ENCODE measurements at places on chromosomes 7 and 10.

- DNase-seq, result no peak
Observed at GRCh38 chr7:93558705-93559614, 15.6 kb downstream of the CALCR start.

GRCh38 chr7:149281508-149282330 is 19.7 kb downstream of the ZNF783 start:
- no peak for DNase-seq

- peak; percentile 35 for DNase-seq
Observed at GRCh38 chr7:81516898-81517297, 252.9 kb downstream of the HGF start.

GRCh38 chr7:103292122-103292521 is 5.1 kb upstream of the PMPCB start:
- DNase-seq, result no peak

- DNase-seq, result no peak
Observed at GRCh38 chr7:43625980-43626379, 43.1 kb downstream of the STK17A start.

DNA sequence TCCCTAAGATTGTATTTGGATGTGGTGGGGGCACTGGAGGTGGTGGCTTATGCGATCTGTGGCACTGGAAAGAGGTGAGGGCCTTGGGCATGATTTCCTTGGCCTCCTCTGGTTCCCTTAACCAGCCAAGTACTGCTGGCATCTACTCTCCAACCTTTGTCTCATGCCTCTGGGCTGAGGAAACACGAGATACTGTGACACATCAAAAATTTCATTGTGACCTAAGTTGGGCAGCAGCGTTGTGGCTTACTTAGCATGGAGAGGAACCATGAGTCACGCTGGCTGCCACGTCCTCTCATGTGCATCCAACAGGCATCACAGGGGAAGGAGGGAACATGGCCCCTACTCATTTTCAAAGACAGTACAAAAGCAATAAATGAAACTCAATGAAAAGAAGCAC is 29.7 kb upstream of the GSDME start:
- DNase-seq, result peak; percentile 92

GRCh38 chr10:64039198-64039597 is 518.0 kb downstream of the REEP3 start:
- no peak for DNase-seq

- no peak for DNase-seq
Observed at GRCh38 chr10:121063744-121064143, 212.6 kb downstream of the WDR11 start.

DNA sequence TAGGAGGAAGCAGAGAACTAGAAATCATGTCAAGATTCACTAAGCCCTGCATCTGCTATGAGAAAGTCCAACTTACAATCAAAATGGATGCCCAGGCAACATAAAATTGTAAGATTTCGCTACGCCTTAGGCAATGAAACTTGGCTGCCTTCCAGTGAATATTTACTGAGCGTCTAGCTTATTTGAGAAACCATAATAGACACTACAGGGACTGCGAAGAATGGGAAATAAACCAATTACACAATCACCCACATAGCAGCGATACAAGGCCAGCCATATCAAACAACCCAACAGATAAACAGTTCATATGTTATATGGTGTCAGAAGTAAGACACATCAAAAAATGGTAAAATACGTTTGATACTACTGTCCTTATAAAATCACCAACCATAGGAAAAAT is 545.0 kb upstream of the C7orf33 start:
- DNase-seq, result no peak

GRCh38 chr7:105185290-105186010 is 171.4 kb downstream of the KMT2E start:
- no peak for DNase-seq

- DNase-seq, result no peak
Observed at GRCh38 chr10:99369551-99369950, 40.4 kb downstream of the CNNM1 start.

DNA sequence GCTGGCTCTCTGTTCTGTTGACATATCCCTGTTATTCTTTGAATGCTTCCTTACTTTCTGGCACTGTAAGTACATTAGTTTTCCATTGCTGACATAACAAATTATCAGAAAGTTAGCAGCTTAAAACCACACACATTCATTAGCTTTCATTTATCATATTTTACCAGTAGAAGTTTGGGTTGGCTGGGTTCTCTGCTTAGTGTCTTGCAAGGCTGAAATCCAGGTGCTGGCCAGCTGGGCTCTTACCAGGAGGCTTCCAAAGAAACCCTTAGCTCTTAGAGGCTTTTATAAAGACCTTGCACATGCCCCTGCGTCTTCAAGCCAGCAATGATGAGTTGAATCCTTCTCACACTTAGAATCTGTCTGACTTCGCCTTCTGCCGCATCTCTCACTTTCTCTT is 160.6 kb downstream of the MLLT10 start:
- DNase-seq, result no peak

DNA sequence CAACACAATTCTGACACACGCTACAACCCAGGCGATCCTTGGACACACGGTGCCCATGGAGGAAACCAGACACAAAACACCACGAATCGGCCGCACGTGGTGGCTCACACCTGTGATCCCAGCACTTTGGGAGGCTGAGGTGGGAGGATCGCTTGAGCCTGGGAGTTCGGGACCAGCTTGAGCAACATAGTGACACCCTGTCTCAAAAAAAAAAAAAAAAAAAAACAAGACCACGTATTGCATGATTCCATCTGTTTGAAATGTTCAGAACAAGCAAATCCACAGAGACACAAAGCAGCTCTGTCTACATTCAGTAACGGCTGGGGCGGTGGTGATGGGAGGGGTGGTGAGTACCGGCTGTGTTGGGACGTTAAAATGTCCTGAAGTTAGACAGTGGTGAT is 25.2 kb downstream of the ADAP1 start:
- DNase-seq, result no peak

GRCh38 chr10:19979628-19980027 is 163.4 kb downstream of the PLXDC2 start:
- DNase-seq, result no peak

DNA sequence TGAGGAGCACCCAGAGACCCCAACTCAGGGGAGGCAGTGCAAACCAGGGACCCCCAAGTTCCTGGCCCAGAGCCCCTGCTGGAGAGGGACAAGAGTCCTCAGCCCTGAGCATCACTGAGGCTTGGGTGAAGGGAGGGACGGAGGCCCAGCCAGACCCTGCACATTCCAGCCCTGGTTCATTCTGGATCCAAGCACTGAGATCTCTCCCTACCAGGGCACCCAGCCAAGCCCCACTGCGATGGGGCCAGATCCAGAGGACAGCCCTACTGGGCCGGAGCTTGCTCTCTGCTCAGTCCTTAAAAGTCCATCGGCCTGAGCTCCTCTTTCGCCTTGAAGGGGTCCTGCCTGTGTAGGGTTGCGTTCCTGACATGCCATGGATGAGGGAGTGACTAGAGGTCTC is 40.5 kb upstream of the RABGEF1 start:
- DNase-seq, result no peak

DNA sequence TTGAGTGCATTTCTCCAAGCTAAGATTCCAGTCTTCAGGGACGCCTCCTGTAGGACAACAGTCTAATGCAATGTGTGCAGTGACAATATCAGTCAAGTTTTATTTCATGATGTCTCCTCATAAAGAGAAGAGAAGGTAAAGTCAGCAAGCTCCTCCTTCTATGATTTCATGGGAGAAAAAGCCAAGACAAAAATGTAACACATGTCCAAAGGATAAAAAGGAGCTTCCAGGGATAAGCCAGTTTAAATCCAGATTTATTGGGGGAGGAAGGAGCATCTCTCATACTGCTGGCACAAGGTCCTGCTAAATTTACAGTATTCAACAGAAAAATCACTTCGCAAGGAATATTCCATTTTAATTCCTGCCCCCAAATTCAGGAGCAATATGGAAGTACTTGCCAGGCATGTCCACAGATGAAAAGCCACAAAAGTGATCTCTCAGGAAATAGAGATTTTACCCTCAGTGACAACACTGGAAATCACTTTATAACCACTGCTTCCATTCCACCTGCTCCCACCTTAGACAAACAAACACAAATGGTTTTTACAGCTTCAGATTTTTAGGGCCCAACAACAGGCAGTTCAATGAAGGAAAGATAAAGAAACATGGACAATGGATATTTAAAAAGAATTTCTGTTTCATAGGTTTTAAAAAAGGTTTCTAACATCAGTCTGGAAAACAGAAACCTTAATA is 677.5 kb upstream of the C7orf33 start:
- DNase-seq, result no peak

DNA sequence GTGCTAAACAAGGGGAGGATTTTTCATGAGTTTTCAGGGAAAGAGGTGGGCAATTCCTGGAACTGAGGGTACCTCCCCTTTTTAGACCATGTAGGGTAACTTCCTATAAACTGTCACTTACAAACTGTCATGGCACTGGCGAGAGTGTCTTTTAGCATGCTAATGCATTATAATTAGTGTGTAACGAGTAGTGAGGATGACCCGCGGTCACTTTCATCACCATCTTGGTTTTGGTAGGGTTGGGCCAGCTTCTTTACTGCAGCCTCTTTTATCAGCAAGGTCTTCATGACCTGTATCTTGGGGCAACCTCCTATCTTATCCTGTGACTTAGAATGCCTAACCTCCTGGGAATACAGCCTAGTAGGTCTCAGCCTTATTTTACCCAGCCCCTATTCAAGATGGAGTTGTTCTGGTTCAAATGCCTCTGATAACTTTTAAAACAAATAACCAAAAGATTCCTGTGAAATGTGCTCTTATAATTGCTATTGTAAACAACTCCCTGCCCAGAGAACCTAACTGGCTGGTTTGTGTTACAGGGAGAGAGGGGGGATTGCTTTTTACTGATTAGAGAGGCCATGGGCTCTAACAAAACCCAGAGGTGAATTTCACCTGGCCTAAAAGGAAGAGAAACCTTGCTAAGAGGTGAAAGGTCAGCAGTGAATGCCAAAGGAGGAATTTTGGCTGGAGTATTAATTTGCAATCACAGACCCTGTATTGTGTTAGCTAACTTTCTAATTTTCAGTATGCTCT is 64.3 kb downstream of the EEPD1 start:
- DNase-seq, result no peak

DNA sequence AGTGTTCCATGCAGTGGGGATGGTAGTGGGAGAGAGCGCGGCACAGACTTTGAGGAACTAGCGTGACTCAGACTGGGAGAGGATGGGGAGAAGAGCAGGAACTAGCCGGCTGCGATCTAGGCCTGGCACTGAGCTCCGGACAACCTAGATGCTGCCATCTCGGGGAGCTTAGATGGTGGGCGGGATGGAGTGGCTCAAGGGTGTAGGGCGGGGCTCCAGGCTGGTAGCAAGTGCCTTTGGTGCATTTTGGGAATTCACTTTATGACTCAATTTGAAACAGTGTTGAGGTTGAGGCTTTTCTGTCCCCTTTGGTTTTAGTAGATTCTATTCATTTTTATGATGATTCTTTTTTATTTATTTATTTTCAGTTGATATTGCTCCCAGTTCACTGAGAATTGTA is 185.3 kb upstream of the GPR26 start:
- DNase-seq, result no peak

- no peak for DNase-seq
Observed at GRCh38 chr10:79585870-79586527, 24.7 kb upstream of the SFTPA1 start.

- no peak for DNase-seq
Observed at GRCh38 chr10:79017882-79018520, 50.8 kb upstream of the ZMIZ1 start.

DNA sequence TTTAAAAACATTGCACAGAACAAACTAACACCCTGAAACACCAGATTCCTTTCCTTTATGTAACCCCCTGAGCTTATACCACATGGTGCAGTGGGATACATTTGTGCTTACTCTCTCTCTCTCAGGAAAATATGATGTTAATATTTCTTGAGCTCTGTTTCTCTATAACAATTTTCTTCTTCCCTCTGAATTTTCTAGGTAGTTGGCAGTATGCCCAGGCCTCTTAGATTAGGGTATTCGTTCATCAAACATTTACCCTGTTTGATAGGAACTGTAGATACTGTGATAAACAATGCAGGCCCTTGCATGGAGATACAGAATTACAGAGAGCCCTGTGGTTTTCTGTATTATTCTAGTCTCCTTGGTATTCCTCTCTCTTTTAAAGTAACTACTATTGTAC is 567.8 kb downstream of the IPMK start:
- DNase-seq, result peak; percentile 29

DNA sequence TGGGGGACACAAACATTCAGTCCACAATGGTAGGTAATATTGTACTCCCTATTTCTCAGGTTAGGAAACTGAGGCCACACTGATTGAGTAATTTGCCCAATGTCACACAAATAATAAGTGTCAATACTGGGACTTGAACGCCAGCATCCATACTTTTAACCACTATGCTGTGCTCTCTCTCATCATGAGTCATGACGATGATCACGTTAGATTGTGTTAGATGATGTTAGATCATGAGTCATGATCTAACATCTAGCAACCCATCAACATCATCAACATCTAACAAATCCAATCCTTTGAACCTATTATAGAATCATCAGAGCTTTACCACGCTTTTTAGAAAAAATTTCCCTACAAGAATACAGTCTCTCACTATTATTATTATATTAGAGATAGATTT is 28.1 kb upstream of the HERPUD2 start:
- DNase-seq, result no peak

DNA sequence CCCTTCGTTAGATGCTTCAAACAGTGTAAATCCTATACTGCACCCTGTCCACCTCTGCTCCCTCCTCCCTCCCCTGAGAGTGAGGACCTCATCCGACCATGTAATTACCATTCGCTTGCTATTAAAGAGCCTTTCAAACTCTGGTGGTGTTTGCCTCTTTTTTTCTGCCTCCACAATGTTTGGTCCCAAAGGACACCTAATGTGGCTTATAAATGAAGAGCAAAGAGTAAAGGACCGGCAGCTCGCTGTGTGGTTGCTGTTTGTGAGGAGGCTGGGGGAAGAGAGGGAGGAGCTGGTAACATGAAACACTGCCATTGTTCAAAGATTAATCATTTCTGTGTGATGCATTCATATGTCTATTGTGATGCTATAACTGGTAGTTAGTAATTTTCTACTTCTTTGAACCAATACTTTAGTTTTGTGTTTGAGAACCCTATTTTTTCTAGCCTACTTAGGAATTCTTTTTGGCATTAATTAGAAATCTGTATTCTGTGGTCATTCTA is 27.9 kb downstream of the MTURN start:
- peak; percentile 65 for DNase-seq

DNA sequence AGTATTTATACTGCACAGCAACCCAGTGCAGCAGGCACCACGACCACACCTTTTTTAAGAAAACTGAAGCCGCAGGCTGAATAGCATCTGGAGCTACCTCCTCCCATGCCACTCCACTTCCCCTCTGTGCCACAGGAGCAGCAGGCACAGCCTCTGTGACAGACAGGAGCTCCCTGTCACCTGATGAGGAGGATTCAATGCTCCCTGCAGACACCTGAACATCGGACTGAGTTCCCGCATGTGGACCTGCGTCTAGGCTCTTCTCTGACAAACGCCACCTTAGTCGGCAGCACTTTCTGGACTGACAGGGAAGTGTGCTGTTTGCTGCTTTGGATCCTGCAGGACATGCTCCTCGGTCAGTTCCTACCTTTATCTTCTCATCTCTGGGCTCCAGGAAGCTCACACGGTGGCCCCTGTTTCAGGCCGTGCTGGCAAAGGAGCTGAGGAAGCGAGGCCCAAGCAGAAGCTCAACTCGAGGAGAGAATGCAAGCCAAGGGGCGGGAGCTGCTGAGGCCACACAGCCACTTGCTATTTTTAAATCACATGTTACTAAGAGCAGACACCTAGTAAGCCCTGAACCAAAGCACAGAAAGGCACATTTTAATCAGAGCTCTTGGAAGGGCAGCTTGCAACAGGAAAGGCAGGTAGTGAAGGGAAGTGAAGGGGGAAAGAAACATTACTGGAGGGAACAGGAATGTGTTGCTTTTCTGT is 56.6 kb downstream of the VOPP1 start:
- DNase-seq, result peak; percentile 12

- DNase-seq, result peak; percentile 50
Observed at GRCh38 chr7:90625051-90625450, 28.9 kb downstream of the CDK14 start.
